ENCODE measurements at places on chromosomes 4 and X.

- DNase-seq: no peak
These were observed 1.2 kb upstream of the GATA1 start for GRCh38 chrX:48785186-48785539.

GRCh38 chr4:71472946-71473345, 134.1 kb downstream of the SLC4A4 start:
- DNase-seq: no peak

DNA sequence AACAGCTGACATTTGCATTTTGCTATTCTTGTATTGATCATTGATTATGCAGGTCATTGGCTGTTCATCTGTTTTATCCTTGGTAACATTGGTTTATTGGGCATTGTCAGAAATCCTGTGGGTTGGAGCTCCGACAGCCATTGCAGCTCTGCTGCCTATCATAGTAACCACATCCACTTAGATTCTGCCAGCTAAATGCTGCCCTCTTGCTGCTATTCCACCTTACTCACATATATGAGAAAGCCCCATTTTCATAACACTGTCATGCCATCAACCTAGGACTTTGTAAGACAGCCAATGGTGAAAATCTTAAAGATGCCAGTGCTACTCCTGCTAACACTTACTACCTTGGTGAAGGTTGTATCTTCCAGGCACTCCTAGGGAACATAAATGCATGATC, 187.3 kb upstream of the CXCL13 start:
- no peak for DNase-seq

- no peak for DNase-seq
These were observed 57.8 kb downstream of the SCFD2 start for GRCh38 chr4:53307819-53308780.

- DNase-seq: no peak
These were observed 77.1 kb downstream of the MID2 start for GRCh38 chrX:107902721-107903120.

- DNase-seq: no peak
These were observed 450.0 kb downstream of the ANKRD50 start for GRCh38 chr4:124262211-124263179.

DNA sequence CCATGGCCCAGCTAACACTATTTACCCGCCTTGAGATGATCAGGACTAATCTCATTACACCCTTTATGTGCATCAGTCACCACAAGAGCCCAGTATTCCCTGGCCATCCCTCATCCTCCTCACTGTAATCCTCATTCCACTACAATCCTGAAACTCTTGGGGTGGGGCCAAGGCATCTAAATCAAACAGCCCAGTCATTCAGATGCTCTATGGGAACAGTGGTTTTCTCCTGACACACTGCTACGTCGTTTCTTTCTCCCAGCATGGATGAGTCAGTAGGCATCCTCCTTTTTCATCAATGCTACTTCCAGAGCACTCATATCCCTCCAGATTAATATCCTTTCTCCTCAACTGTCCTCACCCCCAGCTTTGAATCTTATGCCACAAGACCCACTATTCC, 5.6 kb downstream of the SDAD1 start:
- DNase-seq: no peak

- no peak for DNase-seq
These were observed 131.4 kb downstream of the TRAM1L1 start for GRCh38 chr4:116953947-116954346.

DNA sequence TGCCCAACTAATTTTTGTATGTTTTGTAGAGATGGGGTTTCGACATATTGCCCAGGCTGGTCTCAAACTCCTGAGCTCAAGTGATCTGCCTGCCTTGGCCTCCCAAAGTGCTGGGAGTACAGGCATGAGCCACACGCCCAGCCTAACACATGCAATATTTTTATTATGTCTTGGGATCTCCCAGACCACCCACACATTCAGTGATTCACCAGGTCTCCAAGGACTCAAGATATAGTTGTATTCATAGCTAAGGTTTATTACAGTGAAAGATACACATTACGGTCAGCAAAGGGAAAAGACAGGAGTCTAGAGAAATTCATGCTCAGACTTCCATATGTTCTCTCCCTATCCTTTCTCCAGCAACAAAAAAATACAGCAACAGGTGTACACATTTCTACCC, 25.5 kb upstream of the FAM120C start:
- DNase-seq: no peak

DNA sequence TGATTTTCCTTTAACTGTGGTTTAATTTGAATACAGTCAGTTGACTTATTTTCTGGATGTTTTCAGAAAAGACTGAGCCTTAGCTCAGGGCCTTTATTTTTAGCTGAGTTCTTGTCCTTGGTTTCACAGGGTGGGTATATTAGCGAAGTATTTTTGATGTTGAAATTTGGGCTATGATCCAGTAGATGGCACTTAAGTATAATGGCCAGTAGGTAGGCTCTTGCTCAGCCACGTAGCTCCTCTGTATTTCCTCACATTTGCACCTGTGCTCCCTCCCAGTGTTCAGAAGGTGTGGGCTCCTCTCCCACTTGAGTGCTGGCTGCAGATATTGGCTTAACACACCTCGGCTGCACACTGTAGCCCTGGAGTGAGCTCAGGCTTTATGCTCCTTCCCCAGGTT, 549.9 kb upstream of the AMOT start:
- no peak for DNase-seq

DNA sequence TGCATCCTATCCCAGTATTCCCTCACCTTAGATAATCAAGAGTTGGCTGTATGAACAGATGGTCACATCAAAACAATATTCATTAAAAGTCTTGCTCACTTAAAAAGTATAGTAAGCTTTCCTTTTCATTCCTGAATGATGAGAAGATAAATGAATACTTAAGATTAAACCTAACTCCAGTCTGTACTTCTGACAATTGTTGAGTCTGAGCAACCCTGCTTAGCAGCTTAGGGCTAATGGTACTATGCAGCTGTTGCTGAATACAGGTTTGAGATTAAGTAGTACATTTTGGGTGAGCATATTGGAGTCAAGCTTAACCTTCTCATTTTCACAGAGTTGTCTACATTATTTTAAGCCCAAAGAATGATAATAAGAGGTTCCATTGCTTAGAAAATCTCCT, 121.7 kb upstream of the ETNPPL start:
- no peak for DNase-seq

DNA sequence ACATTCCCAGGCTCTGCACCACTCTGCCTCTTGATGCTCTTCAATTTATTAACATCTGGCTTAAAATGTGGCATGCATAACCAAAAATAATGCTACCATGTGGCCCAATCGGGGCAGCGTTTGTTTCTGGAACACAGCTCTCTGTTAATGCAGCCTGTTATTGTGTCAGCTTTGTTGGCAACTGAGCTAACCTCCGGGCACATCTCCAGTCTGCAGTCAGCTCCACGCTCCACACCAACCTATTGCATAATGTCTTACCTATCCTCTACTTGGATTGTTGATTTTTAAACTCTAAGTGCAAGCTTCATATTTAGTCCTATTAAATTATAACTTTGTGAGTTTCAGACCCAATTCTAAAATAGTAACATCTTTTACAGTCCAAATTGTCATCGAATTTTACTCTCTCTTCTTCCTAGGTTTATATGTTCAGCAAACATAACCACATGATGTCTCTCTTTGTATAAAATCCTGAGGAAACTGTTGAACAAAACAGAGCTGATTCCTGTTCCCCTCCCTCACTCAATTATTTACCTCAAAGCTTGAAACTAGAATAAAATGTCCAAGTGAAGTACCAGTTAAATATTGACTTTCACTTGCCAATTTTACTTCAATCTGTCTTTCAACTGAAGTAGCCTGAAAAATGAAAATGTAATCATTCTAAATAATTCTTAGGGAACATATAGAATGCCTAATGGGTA, 92.2 kb upstream of the RAPGEF2 start:
- DNase-seq: no peak

DNA sequence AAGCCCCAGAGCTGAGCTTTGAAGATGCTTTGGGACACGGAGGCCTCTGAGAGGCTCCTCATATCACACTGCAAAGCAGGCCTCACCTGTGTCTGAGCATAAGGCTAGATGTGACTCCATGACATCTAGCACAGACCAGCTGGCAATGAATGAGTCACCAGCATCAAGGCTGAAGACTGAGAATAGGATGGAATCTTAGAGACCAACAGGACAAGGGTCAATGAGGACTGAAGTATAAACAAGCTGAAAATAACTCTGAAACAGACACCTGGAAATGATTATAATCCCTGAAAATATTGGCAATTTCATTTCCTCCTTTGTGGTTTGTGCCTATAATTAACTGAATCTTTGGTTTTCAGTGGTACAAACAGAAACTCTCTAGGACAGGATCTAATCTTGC, 87.1 kb upstream of the PRPS1 start:
- DNase-seq: no peak

- DNase-seq: no peak
These were observed 50.1 kb upstream of the CLNK start for GRCh38 chr4:10734697-10735096.

- DNase-seq: no peak
These were observed 159.8 kb upstream of the FAM241A start for GRCh38 chr4:111985426-111985825.

GRCh38 chr4:16117164-16117563, 33.3 kb upstream of the PROM1 start:
- DNase-seq: no peak

GRCh38 chrX:53262918-53263394, 18.4 kb downstream of the IQSEC2 start:
- DNase-seq: no peak

DNA sequence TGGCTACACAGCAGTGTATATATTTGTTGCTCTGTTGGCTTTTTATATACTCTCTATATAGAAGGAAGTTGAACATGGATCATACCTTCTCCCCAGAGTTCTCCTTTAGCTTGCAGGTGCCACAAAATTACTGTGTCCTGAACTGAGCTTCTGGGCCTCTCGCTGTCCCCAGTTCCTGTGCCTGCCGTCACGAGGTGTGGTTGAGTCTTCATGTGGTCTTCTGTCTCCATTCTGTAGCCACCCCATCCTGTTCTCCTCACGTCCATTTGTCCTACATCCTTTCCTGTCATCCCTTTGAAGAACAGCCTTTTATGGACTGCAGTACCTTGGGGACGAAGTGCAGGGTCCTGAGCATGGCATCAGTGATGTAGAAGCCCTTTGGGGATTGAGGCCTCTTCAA, 14.5 kb downstream of the TMEM131L start:
- no peak for DNase-seq

- no peak for DNase-seq
These were observed 97.5 kb downstream of the KCTD8 start for GRCh38 chr4:44351069-44351468.

DNA sequence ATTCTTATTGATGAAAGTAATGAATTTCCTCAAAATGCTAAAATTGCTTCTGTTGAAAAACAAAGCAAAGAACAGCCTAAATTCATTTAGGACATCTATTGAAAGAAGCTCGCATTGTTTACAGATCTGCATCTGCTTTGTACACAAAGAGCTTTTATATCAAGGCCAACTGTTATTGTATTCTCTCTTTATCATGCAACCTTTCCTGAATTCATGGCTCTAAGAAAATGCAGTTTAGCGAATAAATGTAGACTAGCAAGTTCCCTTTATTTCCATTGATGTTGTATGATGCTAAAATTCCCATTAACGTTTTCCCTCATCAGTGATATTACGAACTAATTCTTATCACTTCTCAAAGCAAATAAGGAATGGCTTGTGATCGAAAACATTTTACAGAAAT, 446.3 kb downstream of the MID1IP1 start:
- DNase-seq: no peak

DNA sequence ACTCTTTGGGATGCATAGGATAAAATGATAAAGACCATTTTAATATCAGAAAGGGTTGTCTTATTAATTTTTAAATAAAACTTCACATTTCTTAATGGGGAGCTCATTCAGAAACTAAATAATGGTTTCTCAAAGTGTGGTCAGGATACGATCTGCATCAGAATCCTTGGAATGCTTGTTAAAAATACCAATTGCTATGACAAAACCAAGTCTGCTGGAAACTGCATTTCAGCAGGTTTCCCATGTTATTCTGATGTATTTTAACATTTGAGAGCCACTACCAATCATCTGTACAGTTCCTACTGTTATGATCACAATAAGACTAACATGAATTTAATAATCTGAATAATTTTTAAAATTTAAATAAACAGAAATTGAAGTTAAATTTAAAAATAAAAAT, 115.1 kb downstream of the SOWAHB start:
- no peak for DNase-seq

DNA sequence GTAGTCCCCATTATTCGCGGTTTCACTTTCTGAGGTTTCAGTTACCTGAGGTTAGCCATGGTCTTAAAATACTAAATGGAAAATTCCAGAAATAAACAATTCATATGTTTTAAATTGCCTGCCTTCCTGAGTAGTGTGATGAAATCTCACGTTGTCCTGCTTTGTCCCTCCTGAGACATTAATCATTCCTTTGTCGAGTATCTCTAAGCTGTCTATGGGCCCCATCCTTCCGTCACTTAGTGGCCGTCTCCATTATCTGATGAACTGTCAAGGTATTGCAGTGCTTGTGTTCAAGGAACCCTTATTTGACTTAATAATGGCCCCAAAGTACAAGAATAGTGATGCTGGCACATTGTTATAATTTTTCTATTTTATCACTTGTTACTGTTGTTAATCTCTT, 94.8 kb downstream of the ADGRL3 start:
- DNase-seq: no peak

DNA sequence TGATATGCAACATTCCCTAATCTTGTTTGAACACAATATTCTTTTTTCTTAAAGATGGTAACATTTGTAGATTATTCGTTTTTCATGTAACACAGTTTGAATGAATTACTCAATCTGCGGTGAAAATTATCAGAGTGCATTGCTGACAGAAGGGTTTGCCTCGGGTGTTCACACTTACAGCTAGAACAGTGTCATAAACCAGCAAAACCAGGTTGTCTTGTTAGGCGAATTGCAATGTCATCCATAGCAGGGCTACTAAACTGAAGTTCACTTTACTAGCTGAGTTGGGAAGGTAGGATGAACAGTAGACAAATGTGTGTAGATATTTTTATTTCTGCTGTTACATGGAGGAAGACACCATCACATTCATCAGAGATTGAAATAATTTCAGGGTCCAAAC, 98.9 kb downstream of the SLC39A8 start:
- no peak for DNase-seq

DNA sequence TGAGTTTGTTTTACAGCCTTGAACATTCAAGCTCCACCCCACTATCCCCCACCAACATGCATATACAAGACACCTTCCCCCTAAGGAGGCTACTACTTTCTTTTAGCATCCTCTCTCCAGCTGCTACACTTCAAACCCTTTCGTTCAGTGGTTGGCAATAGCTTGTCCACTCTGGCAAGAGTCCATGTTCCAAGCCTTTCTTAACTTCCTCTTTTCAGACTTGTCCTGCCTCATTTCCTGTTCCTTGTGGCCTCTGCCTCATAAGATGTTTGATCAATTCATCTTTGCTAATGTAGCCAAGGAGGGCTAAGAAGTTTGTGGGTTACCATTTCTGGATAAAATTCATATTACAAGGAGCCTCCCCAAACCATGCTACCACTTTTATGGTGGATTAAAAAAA, 20.8 kb upstream of the ZCCHC12 start:
- DNase-seq: no peak

GRCh38 chr4:95289028-95289634, 259.6 kb downstream of the UNC5C start:
- no peak for DNase-seq
